BJ (cell line): ENCODE measurements at places on chromosomes 4 and X. TPM values are rescaled to one million over a fixed set of nuclear protein-coding genes. Genes with fewer than 3 reads are reported as not detected.

The DGKK gene
- polyA plus RNA-seq: not detected in 2 replicates

The JAKMIP1 gene
- not detected in 2 replicates for polyA plus RNA-seq

The TMPRSS11F gene
- not detected in 2 replicates for polyA plus RNA-seq

The USP51 gene
- polyA plus RNA-seq: 0.49 and 0.65 TPM in 2 replicates

The TNIP3 gene
- 0.20 and 0.33 TPM in 2 replicates for polyA plus RNA-seq

The DCAF4L1 gene
- polyA plus RNA-seq: 0.04 TPM in 2 replicates

The TLR6 gene
- 0.27 and 0.70 TPM in 2 replicates for polyA plus RNA-seq

The CXorf49 gene
- not detected in 2 replicates for polyA plus RNA-seq

The F8A2 gene
- not detected in 2 replicates for polyA plus RNA-seq

The NEIL3 gene
- polyA plus RNA-seq: 3.6 and 5.5 TPM in 2 replicates

The AVPR2 gene
- not detected in 2 replicates for polyA plus RNA-seq

The KLHL34 gene
- polyA plus RNA-seq: not detected in 2 replicates

The PFKFB1 gene
- 0.10 and 0.15 TPM in 2 replicates for polyA plus RNA-seq

The HS6ST2 gene
- not detected in 2 replicates for polyA plus RNA-seq

The CFP gene
- 0.01 and 0.05 TPM in 2 replicates for polyA plus RNA-seq

The PARM1 gene
- polyA plus RNA-seq: 0.01 and 0.02 TPM in 2 replicates

The GAGE12D gene
- polyA plus RNA-seq: not detected in 2 replicates

The SERTM2 gene
- polyA plus RNA-seq: not detected in 2 replicates

The HPGDS gene
- not detected in 2 replicates for polyA plus RNA-seq

The BTC gene
- polyA plus RNA-seq: not detected in 2 replicates

GRCh38 chrX:41705680-41706374 is 17.1 kb downstream of the GPR34 start:
- no peak for DNase-seq

GRCh38 chrX:25295466-25295865 is 279.7 kb upstream of the ARX start:
- DNase-seq: no peak

DNA sequence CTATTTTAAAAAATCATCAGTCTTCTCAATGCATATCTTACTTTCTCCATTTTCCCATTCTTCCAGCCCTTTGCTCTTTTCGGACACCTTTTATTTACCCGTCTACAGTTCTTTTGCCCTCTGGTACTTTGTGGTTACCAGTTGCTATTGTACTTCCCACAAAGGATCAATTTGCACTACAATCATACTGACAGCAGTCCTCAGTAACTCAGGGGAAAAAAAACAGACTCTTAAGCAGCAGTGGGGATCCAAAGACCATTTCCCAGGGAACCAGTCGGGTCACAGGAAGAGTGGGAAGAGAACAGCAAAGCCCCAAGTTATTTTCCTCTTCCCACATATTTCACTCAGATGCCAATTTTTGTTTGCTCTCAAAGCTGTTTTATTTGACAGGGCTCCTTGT is 23.1 kb downstream of the DMD start:
- no peak for DNase-seq

DNA sequence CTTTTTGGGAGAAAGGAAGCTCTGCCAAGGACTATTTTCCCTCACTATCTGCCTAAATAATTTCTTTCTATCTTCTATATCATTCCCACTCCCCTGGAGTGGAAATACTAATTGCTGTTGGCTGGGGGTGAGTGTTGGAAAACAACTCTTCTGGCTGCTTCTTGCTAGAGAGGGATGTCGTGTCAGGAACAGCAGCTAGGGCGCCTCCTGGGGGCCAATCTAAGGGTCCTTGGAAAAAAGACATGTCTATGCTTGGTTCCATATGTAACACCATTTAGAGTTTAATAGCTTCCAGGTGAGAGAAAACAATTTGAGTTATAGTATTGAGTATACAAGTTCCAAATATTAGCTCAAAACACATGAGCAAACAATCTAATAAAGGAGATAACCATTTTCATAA is 111.3 kb downstream of the MAGEE1 start:
- no peak for DNase-seq

DNA sequence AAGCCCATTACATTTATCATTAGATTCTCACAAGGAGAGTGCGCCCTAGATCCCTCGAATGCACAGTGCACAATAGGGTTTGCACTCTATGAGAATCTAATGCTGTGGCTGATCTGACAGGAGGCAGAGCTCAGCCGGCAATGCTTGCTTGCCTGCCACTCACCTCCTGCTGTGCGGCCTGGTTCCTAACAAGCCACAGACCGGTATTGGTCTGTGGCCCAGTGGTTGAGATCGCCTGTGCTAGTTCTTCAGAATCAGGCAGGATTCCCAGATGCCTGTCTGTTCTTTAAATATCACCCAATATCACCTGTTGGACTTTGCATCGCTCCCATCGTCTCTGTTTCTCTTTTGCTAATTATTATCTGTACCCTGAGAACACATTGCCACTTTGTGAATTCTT is 14.0 kb downstream of the DSPP start:
- DNase-seq: no peak

DNA sequence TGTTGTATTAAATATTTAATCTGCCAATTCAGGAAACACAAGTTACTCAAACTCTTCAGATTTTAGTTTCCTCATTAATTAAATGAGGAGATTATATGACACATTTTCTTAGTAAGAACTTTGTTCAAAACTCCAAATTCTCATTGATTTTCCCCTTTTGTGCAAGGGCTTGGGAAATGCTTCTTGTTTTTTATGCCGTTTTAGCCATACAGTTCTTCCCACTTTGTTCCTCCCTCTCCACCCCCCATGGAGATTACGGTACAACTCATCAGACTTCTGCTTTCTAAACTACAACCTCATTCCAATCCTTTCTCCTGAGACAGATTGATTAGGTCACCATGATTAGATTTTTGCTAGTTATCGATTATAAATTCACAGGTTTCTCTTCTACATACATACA is 10.9 kb upstream of the BBS7 start:
- no peak for DNase-seq

- no peak for DNase-seq
Observed at GRCh38 chrX:13478740-13479451, 90.5 kb upstream of the EGFL6 start.

- DNase-seq: no peak
Observed at GRCh38 chrX:49193542-49193964, 6.4 kb downstream of the SYP start.

- DNase-seq: no peak
Observed at GRCh38 chr4:103591841-103592240, 127.9 kb downstream of the TACR3 start.

GRCh38 chr4:41390661-41391060 is 133.9 kb downstream of the UCHL1 start:
- DNase-seq: no peak

DNA sequence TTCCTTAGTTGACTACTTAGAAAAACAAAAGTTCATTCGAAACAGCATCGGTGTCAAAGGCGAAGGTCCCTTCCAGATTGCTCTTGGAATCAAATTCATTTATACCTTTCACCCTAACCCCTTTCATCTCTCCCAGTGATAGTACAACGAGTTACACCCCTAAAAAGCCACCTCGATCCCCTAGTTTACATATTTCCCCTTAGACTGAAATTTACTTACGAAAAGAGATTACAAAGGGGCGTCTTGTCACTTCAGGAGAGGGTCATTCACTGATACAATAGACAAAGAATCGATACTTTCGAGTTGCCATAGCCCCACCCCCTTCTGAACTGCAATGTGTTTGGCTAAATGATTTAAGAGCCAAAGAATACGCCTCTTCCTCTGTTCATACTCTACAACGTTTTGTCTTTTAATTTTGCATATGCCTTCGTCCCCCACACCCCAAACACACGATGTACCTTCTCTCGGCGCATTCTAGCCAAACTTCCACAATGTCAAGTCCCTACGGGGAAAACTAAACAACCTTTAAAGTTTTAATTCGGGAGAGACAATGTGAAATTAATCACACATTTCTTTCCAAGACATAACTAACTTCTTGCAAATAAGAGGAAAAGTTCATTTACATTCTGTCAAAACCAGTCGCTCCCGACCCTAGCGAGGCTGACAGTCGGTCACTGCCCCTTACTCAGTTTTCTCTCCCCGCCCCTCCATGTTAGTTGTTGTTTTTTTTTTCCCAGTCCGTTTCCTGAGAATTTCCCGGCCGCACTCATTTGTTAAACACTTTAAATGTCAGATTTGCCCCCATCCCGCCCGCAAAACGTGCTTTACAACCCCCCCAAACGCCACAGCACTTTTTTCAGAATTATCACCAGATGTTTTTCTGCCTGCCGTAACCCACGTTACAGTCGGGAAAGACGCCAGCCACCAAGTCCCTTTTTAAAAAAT is 88.6 kb downstream of the HPRT1 start:
- no peak for DNase-seq

DNA sequence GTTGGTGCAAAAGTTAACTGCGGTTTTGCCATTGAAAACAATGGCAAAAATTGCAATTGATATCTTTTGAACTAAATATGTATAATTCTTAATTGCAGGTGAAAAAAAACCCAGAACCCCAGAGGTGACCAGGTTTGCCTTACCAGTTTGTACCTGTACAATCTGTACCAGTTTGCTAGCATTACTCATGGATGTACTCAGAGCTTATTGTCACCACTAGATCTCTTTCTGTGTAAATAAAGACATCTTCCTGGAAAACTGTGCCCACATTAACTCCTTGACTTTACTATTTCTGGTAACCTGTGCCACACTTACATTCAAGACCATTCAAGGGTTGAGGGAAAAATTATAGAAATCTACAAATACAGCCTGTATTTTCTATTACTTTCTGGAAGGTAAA is 139.7 kb downstream of the ELOVL6 start:
- no peak for DNase-seq

DNA sequence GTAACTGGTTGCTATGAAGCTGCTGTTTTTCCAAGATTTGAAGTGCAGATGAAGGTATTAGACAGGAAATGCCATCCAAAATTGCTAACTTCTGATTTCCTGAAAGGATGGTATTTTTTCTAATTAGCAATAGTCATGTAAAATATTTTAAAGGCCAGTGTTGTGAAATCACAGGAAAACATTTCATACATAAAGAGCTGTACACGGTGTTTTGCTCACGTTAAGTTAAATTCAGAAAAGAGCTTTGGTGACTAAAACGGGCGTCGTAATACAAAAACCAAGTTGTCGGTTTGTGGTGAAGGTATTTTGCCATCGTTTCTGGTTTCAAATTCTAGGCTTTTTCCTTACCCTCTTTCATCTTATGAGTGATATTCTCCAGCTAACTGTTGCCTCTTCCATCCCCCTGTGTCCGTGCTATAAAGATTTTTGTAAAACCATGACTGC is 39.8 kb downstream of the AFF1 start:
- no peak for DNase-seq

- no peak for DNase-seq
Observed at GRCh38 chr4:61273233-61273632, 73.1 kb downstream of the ADGRL3 start.

DNA sequence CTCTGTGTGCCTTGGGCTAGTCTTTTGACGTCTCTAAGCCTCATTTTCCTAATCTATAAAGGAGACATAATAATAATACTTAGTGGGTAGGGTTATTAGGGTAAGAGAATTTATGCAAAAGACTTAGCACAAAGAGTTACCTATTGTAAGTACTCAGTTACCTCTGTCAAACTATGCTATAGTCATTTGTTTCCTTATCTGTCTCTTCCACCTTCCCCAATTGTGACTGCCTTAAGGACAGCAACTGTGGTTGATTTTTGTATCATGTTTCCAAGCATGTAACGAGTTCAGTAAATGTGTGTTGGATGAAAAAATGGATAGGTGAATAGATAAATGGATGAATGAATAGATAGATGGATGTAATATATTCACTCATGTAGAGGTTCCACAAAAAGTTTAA is 48.1 kb downstream of the WDR19 start:
- DNase-seq: no peak

- DNase-seq: no peak
Observed at GRCh38 chr4:13548059-13548983, 4.0 kb upstream of the NKX3-2 start.

- DNase-seq: no peak
Observed at GRCh38 chrX:68920561-68920960, 91.7 kb downstream of the EFNB1 start.

DNA sequence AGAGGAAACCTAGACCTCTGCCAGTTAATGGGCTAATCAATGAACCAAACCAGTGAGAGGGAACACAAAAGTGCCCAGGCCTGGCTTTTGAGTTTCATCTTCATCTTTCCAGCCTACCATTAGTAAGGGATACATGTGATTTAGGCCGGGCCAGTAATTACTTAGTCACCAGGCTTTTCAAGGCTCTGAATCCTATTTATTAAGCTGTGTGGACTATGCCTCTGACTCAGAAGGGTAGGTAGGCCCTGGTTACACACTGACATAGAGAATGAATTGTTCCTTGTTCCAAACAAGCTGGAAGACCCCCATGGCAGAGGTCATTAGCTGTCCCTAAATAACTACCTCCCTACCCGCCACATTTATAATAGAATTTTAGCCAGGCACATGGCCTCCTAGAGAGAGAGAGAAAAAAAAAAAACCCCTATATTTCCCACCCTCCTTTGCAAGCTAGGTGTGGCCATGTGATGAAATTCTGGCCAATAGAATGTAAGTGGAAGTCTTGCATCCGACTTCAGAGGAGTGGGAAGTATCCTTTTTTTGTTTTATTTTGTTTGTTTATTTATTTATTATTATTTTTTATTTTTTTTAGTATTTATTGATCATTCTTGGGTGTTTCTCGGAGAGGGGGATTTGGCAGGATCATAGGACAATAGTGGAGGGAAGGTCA is 112.3 kb upstream of the BCOR start:
- DNase-seq: no peak

DNA sequence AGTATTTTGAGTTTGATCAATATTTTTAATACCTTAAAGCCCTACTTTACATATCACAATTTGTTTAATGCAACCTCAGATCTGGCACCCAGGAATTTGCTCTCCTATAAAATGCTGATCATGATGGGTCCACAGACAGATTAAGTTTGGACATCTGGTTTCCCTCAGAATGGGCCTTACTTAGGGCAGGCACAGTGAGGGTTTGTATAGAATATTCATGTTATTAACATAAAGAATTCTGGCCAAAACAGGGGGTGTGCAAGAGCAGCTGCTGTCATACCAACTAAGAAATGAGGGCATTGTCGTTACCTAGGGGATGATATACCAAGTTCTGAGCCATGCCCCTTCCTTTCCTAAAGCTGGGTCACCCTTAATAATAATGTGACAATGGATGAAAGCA is 37.5 kb upstream of the CENPU start:
- no peak for DNase-seq

- DNase-seq: no peak
Observed at GRCh38 chr4:7299908-7300710, 107.8 kb downstream of the SORCS2 start.

GRCh38 chr4:34731070-34731469 is 1513.2 kb downstream of the ARAP2 start:
- DNase-seq: no peak

- no peak for DNase-seq
Observed at GRCh38 chr4:23382879-23383278, 507.0 kb downstream of the PPARGC1A start.

DNA sequence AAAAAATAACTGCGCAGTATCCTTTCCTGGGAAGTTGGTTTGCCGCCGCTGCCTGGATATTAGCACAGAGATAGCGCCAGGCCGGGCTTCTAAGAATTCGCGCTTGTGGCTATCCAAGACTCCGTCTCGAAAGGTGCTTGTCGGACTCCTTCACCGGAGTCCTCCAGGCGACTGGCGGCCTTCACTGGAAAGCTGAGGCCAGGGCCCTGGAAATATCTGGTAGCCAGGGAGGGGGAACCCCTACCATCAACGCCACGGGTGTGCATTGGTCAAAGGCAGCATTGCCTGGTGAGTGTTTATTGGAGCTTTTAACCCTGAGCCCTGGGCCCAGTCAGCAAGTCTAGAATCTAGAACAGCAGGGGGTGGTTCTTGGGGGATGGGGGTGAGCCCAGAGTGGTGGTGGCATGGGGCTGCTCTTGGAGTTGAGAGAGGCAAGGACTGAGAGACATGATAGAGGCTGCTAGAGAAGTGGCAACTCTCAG is 577 bp upstream of the PIM2 start:
- no peak for DNase-seq
